Stomach (tissue), 19 donors: ENCODE measurements at places on chromosomes 11 and 22. TPM values are rescaled to one million over a fixed set of nuclear protein-coding genes. Genes with fewer than 3 reads are reported as not detected.

OR51B2 gene
- not detected for total RNA-seq

DNA sequence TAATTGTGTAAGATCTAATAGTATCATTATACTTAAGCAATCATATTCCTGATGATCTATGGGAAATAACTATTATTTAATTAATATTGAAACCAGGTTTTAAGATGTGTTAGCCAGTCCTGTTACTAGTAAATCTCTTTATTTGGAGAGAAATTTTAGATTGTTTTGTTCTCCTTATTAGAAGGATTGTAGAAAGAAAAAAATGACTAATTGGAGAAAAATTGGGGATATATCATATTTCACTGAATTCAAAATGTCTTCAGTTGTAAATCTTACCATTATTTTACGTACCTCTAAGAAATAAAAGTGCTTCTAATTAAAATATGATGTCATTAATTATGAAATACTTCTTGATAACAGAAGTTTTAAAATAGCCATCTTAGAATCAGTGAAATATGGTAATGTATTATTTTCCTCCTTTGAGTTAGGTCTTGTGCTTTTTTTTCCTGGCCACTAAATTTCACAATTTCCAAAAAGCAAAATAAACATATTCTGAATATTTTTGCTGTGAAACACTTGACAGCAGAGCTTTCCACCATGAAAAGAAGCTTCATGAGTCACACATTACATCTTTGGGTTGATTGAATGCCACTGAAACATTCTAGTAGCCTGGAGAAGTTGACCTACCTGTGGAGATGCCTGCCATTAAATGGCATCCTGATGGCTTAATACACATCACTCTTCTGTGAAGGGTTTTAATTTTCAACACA, 6.4 kb downstream of the BIRC3 start:
- H3K27ac ChIP-seq: no peak overlapping the region
- no peak for DNase-seq
- H3K4me1 ChIP-seq: peaks cover 35% of the 10 kb centered on the region
- peaks cover 25% of the 10 kb centered on the region for H3K36me3 ChIP-seq

DNA sequence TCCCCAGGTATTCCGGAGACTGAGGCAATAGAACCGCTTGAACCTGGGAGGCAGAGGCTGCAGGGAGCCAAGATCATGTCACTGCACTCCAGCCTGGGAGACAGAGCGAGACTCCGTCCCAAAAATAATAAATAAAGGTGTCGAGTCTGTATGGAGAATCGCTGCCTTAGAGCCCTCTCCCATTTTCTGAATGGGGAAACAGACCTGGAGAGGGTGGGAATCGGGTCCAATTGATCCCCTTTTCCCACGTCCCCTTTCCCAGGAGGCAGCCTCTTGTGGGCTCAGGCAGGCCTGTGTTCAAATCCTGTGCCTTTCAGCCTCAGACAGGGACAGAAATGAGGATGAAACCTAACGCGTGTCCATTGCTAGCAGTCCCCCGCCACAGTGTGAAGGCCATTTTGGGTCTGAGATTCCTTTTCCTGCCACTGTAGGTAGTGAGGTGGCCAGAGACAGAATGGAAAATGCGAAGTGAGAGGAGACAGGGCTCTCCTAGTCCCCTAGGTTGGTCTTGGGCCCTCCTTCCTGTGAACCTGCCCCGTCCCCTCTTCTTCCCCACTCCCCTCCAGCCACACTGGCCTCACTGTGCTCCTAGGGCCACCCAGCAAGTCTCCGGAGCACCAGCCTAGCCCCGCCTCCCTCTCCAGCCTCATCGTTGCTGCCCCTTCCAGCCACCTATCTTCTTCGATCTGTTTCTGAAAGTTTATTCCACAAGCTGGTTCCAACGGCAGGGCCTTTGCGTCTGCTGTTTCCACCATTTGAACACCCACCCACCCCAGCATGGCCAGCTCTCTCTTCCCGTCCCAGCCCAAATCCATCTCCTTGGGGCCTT, 2.7 kb upstream of the POLDIP3 start:
- H3K36me3 ChIP-seq: peaks cover 22% of the 10 kb centered on the region
- no peaks in the 10 kb centered on the region for H3K27me3 ChIP-seq
- peaks cover 30% of the 10 kb centered on the region for H3K4me1 ChIP-seq
- DNase-seq: no peak
- no peak overlapping the region for H3K4me3 ChIP-seq

GRCh38 chr11:61699737-61700160, 19.6 kb downstream of the DAGLA start:
- H3K4me1 ChIP-seq: peaks cover 82% of the 10 kb centered on the region
- H3K36me3 ChIP-seq: no peaks in the 10 kb centered on the region
- no peaks in the 10 kb centered on the region for H3K27me3 ChIP-seq

DNA sequence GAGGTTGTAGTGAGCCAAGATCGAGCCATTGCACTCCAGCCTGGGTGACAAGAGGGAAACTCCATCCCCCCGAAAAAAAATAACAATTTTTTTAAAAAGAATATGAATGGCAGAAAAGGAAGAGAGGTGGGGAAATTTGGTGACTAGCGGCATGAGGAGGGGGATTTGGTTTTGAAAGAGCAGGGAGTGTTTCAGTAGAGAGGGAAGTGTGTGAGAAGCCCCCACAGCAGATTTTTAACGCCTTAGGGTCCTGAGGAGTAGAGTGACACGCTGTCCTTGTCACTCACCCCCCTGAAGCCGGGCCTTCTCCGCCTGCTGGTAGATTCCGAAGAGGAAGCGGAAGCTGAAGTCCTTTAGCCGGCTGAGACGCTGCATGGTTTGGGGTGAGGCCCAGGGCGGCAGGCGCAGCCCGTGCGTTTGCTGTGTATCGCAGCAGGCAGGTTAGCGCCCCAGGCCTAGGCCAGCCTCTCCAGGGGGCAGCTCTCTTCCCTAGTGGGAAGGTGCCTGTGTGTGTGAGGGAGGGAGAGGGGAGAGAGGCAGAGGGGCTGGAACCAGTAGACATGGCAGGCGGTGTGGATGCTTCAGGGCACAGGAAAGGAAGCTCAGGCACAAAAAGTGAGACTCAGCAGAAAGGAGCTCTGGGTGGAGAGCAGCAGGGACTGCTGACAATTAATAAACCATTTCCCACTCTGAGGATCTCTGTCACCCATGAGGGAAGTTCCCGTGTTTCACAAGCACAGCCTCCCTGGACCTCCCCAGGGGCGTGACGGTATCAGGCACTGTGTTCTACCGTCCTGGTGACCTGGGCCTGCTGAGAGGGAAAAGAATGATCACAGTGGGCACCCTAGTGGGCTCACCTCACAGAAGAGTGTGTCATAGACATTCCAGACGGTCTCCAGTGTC, 3.9 kb downstream of the ACP2 start:
- DNase-seq: no peak
- H3K4me3 ChIP-seq: no peak overlapping the region
- peaks cover 73% of the 10 kb centered on the region for H3K36me3 ChIP-seq
- no peaks in the 10 kb centered on the region for H3K27me3 ChIP-seq

GRCh38 chr11:109853156-109853776, 239.9 kb upstream of the ZC3H12C start:
- H3K27me3 ChIP-seq: no peaks in the 10 kb centered on the region
- no peaks in the 10 kb centered on the region for H3K36me3 ChIP-seq
- DNase-seq: no peak
- H3K4me1 ChIP-seq: no peaks in the 10 kb centered on the region
- no peak overlapping the region for H3K27ac ChIP-seq

GRCh38 chr11:109584001-109584972, 162.3 kb downstream of the C11orf87 start:
- no peak overlapping the region for H3K27ac ChIP-seq
- H3K36me3 ChIP-seq: no peaks in the 10 kb centered on the region
- no peak for DNase-seq
- H3K4me1 ChIP-seq: no peaks in the 10 kb centered on the region
